Central memory CD8-positive, alpha-beta T cell (primary cell): ENCODE measurements at places on chromosomes 1 and 21.

- DNase-seq, result no peak
Measured at GRCh38 chr1:208248307-208248801, 4.2 kb upstream of the PLXNA2 start.

GRCh38 chr1:108767115-108767514 is 20.6 kb downstream of the STXBP3 start:
- no peak for DNase-seq

DNA sequence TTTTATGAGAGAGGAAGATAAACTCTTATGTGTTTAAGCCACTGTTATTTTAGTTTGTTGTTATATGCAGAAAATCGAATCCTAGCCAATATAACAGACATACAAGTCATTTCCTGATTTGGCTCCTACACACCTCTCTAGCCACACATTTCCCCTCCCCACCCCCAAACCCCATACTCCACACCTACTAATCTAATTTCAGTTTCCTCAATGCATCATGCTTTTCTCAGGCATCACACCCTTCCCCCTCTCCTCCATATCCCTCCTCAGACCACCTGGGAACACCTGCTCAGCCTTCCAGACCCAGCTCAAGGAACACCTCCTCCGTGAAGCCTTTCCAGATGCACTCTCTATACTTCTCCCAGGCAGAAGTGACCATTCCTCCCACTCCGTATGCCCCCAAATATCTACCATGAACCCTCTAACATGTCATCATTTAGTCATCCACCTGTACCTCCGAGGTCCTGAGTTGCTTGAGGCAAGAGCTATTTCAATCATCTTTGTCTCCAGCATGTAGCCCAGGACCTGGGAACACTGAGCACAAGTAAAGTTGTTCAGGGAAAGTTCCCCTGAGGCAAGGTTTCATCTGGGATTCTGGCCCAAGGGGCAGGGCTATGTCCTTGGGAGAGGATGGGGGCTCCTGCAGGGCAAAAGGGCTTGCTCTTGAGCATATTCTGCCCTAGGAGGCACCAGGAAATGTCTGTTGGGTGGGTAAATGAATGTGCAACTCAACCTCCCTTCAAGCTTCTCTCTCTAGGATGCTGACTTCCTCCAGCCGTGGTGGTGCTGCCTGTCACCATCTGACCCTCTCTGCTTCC is 126.8 kb downstream of the HIVEP3 start:
- DNase-seq, result no peak

DNA sequence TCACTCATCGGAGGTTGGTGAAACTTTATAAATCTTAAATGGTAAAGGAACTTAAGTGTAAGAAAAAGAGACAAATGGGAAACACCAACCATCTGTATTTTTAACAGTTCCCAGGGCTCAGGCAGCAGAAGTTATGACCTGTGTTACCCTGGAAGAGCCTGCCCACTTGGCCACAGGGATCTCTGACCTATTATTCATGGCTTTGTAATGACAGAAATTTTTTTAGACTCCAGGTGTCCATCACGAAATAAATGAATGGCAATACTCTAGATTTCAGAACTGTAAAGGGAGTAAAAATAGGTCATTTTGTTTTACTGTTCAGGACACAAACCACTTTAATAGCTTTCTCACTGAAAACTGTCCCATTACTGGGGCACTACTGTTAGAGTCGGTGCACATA is 389.8 kb downstream of the VAV3 start:
- DNase-seq, result no peak
